ENCODE measurements at places on chromosomes 5 and 9.

- DNase-seq, result no peak
Observed at GRCh38 chr5:77076961-77077828, 9.9 kb downstream of the ZBED3 start.

- no peak for DNase-seq
Observed at GRCh38 chr5:177545487-177546257, 8.7 kb downstream of the FAM193B start.

DNA sequence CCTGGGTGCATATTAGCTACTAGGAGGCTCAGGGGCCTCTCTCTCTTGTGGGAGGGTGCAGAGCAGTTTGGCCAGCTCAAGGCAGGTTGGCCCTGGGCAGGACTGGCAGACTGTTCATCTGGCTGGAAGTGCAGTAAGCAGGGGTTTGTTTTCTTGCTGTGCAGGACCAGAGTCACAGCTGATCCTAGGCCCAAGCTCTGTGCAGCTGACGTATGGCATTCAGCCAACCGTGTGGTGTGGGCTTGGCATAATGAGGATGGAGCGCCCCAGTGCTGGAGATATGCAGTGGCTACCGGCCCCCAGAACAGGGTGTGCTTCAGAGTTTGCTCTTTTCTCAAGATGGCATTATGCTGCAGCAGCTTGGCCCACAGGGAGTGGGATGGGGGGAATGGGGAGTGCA lies 31.0 kb upstream of the PHF24 start:
- no peak for DNase-seq

GRCh38 chr5:141590127-141590526 lies 28.7 kb downstream of the DIAPH1 start:
- DNase-seq, result no peak

DNA sequence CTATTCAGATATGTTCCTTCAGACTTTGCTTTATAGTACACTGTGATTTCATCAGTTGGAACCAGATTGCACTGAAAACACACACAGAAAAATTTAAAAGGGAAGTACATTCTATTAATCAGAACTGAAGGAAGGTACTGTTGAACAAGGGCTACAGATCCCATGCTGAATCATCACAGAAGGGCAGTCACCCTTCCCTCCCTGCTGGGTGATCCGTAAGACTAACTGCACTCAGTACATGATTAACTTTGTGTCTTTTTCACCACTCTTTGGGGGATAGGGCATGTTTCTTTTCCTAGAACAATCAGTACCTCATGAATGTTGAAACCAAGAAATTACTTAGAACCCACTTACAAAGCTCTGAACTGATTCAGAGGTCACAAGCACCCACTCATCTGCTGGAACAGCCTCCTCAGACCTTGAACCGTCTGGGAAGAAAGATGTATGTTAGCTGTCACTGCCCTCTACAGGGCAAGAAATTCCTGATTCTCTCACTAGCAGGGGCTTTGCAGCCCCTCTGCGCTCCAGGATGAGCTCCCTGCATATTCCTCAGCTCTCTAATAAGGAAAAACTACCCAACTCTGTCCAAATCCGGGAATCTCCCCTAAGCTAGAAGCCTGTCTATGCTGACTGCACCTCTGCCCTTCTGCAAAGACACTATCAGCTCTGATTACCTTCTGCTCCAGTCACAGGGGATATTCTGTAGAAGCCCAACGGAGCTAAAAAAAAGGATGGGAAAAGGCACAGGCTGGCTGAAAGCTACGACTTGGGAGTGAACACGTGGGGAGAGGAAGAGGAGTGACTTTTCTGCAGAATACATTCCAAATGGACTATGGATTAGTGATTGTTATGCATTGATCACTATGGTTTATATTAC lies 51.0 kb downstream of the IARS1 start:
- no peak for DNase-seq

DNA sequence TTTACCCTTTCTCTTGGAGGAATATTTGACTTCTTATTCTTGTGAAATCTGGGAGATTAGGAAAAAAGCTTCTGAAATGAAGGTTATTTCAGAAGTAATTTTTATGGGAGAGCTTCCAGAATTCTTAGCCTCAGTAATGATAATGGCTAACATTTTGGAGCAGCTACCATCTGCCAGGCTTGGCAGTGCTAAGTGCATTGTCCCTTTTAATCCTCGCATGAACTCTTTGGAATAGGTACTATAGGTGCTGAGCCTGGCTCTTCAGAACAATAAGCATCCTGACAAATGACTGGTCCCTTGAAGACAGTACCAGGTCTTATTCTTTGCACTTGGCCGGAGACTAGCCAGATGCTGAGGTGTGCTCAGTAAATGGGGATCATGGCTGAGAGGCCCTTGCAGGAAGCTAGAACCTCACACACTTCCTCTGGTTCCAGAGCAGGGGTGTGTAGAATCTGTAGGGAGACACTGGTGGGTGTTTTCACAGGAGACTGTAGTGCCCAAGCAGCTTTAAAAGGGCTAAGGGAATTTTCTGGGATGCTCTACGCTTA lies 90.7 kb downstream of the RCL1 start:
- DNase-seq, result no peak

- no peak for DNase-seq
Observed at GRCh38 chr9:127340721-127341120, 56.2 kb upstream of the SLC2A8 start.

GRCh38 chr5:86979811-86980411 lies 287.8 kb upstream of the RASA1 start:
- DNase-seq, result no peak

GRCh38 chr9:101739311-101739710 lies 864 bp upstream of the GRIN3A start:
- no peak for DNase-seq

- DNase-seq, result no peak
Observed at GRCh38 chr9:89778100-89779090, 173.6 kb downstream of the GADD45G start.

DNA sequence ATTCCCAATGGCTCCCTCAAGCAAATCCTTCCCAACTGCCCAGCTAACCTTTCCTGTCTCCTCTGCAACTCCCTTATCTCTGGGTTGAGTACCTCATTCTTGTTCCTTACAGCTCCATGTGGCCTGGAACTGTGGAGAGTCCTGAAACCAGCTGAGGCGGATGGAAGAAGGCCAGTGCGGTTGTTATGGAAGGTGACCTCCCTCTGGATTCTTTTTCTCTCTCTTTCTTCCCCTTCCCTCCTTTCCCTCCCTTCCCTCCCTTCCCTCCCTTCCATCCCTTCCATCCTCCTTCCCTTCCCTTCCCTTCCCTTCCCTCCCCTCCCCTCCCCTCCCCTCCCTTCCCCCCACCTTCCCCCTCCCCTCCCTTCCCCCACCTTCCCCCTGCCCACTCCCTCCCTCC lies 45.1 kb downstream of the IL31RA start:
- no peak for DNase-seq

Measured in activated CD4-positive, alpha-beta T cell treated with anti-CD3 and anti-CD28 coated beads for 1 hour (primary cell).